ENCODE measurements at places on chromosomes 11 and 22.

- DNase-seq, result no peak
Observed at GRCh38 chr22:38460426-38460840, 5.4 kb upstream of the KCNJ4 start.

DNA sequence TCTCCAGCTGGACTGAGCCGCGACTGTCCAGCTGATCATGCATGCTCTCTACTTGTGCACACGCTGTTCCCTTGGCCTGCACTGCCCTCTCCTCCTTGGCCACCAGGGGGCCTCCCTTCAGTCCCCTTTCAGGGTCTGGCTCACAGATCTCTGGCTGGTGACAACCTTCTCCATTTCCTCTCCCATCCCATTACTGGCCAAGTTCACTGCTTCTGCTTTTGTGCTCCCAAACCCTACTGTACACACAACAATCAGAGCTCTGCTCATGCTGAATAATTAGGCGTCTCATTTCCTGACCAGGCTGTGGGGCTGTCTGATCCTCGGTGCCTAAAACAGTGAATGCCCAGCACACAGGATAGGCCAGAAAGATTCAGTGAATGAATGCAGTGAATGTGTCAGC is 224.0 kb upstream of the NARS2 start:
- DNase-seq, result peak; percentile 59

GRCh38 chr22:38187413-38188212 is 6.0 kb upstream of the PLA2G6 start:
- DNase-seq, result peak; percentile 92

GRCh38 chr11:81963018-81963417 is 770.6 kb downstream of the FAM181B start:
- no peak for DNase-seq

GRCh38 chr11:45267652-45268299 is 18.4 kb downstream of the SYT13 start:
- DNase-seq, result peak; percentile 70

- DNase-seq, result no peak
Observed at GRCh38 chr11:44125598-44125997, 30.1 kb downstream of the EXT2 start.

DNA sequence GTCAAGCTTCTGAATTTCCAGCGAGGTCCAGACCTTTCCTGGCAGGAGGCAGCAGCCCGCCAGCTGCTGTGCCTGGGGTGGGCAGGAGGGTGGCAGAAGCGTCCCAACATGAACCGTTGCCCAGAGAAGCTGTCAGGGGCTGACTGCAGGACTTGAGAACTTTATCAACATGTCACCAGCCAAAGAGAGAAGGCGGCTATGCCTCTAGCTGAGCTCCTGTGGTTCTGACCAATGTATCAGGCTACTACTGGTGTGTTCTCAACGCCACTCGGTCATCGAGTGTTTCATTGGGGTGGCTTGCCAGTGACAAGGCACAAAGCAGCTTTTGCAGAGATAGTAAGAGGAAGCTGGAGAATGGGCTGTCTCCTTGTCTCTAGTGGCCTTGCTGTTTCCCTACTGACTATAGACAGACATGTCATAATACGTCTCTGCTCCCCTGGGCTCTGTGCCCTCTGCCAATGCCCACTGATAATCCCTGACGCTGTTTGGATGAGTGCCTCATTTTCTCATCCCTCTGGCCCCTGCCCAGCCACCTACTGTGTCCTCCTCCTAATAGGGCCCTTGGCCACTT is 17.6 kb upstream of the ASCC2 start:
- no peak for DNase-seq

- DNase-seq, result no peak
Observed at GRCh38 chr11:67571443-67571842, 12.2 kb upstream of the GSTP1 start.

- DNase-seq, result no peak
Observed at GRCh38 chr11:112583261-112583893, 322.7 kb upstream of the PLET1 start.

GRCh38 chr11:70159627-70160570 is 43.2 kb upstream of the FADD start:
- DNase-seq, result no peak

DNA sequence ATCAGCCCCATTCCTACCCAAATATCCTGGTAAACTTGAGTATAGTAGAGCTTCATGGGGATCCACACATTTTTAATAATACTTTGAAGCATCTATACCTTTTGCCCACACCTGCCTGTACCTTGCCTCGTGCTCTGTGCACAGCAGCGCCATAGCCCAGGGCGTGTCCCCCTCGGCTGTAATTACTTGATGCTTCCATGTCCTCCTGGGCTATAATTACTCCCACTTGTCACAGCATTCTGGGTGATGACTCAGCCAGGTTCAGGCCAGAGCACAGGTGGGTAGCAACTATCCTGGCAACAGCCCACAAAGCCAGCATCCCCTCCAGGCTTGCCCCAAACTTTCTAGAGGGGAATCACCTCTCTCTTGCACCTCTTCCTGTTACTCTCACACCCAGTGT is 23.7 kb upstream of the SLC36A4 start:
- DNase-seq, result peak; percentile 29
